ENCODE measurements at places on chromosomes 5 and 9.

GRCh38 chr5:77104813-77105212 lies 17.7 kb upstream of the ZBED3 start:
- no peak for DNase-seq

DNA sequence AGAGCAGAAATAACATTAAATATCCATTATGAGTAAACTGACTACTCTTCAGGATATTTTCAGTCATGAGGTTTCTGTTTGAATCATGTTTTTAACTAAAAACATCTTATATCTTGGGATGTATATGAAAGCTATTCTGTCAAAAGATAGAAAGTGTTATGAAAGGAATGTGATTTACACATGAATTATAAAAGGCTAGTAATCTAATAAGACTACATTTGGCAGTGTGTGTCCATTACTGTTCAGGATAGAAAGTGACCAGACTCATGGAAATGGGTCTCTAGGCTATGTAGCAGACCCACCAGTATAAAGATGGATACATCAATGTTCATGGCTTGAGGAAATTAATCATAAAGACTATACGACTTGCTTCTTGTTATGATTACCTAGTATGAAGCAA lies 1328.2 kb upstream of the NUDT12 start:
- DNase-seq: no peak

GRCh38 chr9:74803376-74804017 lies 84.2 kb downstream of the TRPM6 start:
- no peak for DNase-seq

DNA sequence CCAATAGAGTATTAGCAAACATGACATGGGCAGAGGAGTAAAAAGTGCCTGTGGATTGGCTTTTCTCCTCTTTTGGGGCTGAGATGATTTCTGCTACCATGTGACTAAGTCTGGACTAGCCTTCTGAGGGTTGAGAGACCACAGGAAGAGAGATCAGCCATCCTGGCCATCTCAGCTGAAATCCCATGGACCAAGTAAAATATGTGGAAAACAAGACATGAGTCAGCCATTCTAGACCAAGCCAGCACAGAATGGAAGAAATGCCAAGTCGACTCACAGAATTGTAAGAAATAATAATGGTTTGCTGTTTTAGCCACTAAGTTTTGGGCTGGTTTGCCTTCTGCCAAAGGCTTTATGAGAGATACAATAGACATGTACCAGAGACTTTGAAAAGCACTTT lies 377.8 kb downstream of the CHSY3 start:
- no peak for DNase-seq

- DNase-seq: no peak
Observed at GRCh38 chr5:177433658-177434217, 7.3 kb downstream of the GRK6 start.

DNA sequence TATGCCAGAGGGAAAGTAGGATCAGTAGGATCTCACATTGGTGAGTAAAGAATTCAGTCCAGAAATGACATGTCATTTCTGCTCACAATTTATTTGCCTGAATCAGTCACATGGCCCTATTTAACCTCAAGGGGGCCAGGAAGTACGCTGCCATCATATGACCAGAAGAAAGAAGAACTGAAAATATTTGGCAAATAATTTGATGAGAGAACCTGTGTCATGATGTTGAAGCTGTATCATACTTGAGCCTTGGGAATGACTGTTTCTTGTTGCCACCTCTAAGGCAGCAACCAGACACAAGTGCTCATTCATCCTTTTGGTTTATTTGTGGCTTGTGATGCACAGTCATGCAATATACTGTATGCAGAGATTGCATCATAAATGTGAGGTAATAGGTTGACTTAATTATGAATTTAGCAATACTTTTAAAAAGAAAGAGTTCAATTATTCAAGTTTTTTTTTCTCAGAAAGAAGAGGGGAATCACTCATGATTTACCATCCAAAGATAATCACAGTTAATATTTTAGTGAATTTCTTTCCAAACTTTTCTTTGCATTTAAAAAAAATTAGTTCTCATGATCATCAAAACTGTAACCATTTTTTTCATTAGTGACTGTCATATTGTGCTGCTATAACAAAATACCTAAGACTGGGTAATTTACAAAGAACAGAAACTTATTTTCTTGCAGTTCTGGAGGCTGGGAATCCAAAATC lies 8.2 kb upstream of the ZFYVE16 start:
- no peak for DNase-seq

DNA sequence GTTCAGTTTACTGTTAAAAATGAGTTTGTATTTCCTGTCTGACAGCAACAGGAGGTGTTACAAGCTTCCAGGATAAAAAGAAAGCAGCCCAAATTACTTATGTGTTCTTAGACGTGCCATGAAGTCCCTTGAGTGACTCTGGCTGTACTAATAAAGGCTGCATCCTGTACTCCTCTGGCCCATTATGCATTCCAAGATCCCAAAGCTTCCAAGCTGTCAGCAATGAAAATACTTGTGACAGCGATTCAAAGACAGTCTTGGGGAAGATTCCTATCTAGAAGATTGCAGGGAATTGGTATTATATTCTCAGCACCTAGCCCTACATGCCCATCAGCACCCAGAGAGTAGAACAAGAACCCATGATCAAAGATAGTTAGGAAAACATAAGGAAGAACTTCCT lies 281.6 kb upstream of the TRPC7 start:
- no peak for DNase-seq

DNA sequence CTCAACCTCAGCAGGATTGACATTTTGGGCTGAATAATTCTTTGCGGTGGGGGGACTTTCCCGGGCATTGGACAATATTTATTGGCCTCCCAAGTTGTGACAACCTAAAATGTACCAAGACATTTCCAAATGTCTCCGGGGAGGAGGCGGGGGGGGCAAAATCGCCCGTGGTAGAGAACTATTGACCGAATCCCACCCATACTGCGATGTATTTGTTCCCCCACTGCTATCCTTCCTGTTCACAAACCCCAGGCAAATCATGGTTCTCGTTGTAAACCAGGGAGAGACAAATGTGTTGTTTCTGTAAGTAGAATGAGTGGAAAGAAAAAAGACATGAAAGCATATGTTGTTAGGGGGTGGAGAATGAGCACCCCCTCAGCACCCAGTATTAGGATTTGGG lies 141.9 kb downstream of the PSAT1 start:
- DNase-seq: no peak

GRCh38 chr5:135689506-135689905 lies 110.7 kb upstream of the CXCL14 start:
- DNase-seq: no peak

DNA sequence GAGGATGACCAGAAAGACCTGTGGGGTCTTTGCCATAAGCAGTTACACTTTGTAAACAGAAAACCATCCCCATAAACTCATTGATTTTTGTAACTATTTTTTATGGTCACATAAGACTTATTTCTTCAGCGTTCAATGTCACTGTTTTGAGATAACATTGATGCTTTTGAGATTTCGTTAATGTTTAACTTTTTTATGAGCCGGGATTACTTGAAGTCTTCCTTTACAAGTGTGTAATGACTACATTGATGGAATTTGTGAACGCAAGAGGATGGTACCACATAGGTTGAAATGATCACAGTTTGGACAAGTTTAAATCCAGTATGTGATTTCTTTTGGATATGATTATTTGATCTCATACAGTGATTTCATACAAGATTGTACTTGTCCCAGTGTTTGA lies 1.8 kb downstream of the SLC12A2 start:
- no peak for DNase-seq

DNA sequence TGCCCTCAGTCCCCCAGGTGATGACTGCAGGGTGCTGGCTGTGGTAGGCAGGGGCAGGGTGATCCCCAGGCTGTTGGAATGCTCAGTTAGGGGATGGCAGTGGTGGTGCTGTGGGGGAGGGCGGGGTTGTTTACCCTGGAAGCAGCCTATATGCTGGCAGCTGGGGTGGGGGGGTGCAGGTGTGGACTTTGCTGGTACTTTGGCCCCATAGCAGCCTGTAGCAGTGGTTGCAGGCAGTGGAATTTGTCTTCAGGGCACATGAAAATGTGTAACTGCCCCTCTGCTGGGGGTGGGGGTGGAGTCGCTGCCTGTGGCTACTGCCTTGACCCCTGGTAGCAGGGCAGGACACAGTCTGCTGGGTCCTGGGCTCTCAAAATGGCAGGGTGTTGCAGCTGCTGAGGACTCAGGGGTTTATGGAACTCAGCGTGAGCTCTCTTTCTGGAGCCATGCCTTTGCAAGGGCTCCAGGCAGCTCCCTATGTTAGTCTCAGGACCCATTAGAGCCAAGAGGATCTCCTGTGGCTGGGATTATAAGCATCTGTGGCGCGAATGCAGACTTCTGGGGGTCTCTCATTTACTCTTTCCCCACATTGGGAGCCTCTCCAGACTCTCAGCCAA lies 65.0 kb downstream of the RMI1 start:
- no peak for DNase-seq

DNA sequence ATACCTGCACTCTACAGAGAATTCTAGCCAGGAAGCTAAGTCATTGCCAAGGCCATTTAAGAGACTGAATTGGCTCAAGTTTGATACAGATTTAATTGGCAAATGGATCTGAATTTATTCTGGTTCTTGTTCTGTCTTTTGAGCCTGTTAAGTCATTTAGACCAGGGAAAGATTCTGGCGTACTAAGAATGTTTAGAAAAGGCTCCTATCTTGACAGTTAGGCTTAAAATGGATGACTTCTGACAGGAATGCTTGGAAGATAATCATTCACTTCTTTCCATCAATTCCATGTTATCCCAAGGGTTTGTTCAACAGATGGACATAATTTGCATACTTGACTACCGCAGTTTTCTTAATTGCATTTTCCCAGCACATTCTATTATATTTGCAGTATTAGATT lies 376.6 kb downstream of the PTPRD start:
- no peak for DNase-seq

DNA sequence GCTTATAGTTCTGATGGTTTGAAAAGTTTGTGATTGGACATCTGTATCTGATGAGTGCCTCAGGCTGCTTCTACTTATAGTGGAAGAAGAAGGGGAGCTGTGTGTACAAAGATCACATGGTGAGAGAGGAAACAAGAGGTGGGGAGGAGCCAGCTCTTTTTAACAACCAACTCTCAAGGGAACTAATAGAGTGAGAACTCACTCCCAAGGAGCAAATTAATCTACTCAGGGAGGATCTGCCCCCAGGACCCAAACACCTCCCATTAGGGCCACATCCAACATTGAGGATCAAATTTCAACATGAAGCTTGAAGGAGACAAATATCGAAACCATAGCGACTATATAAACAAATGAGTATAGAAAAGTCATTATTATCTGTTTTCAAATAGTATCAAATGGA lies 64.7 kb upstream of the PRLR start:
- DNase-seq: no peak

DNA sequence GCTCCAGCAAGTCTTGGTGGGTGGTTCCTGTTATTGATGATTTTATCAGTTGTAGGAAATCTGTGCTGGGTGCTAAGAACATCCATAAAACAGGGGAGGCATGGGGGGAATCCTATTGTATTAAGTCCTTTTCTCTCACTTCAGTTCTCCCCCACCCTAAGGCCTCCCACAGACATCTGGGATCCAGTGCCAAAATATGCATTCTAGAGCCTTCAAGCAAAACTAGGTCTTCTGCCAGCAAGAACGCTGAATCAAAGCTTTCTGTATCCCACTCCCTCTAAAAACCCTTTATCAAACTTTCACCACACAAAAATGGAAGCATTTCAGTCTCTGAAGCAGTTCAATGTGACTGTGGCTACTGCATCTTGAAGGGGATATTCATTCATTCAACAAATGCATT lies 281.9 kb downstream of the GAS1 start:
- no peak for DNase-seq

DNA sequence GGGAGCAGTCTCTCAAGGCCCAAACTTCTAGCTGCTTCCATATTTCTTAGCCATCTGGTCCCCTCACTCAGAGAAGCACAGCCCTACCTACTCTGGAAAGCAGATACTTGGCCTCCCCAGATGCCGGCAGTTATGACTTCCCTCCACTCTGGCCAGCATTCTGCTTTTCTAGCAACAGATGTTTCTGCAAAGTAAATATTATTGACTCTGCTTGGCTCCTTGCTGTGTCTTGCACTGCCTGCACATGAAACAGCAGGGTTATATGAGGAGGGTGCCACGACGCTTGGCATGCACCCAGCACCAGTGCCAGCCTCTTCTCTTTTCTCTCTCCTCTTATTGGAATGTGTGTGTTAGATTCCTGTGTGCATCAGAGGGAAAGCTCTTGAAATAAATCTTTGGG lies 99.7 kb downstream of the ARHGAP26 start:
- no peak for DNase-seq

GRCh38 chr9:94157050-94157801 lies 73.0 kb downstream of the PTPDC1 start:
- peak; percentile 31 for DNase-seq

DNA sequence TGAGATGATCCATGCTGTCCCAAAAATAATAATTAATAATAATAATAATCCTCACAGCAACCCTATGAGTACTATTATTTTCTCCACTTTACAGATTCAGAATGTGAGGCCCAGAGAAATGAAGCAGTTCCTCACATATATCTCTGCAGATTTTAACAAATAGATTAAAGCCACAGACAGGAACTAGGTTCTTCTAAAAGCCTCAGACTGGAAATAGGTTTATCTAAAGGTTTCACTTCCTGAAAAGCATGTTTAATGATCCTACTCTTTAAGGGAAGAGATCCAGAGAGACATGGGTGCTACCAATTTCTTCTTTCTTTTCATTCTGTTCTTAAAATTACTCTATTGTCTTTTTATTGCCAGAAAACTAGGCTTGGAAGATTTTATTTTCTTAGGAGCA lies 1079.4 kb upstream of the COX7C start:
- no peak for DNase-seq

- no peak for DNase-seq
Observed at GRCh38 chr5:91182763-91183162, 200.4 kb downstream of the ARRDC3 start.

GRCh38 chr9:126016579-126017290 lies 269.6 kb downstream of the PBX3 start:
- DNase-seq: no peak

DNA sequence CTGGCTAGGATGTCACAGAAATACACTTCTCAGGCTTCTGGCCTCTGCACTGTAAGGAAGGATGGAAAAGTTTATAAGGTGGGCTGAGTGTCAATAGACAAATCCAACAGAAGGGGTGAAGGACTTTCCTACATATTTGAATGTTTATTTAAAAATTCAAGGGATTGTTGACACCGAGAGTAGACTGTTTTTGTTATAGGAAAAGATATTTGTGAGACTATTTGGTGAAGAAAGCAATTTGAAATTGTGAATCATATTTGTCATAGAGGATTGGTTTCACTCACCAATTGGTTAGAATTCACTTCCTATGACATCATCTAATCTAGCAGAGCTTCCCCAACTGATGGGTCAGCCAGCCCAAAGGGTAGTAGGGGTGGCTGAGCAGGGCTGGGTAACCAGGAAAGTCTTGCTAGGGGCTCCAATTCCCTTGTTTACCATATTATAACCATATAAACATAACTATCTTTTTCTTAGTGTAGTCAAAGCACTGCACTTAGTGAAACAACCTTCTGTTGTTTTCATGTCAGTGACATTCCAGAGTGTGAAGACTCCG lies 14.9 kb upstream of the MEGF10 start:
- DNase-seq: no peak

- peak; percentile 97 for DNase-seq
Observed at GRCh38 chr9:129487658-129488483, 133.0 kb downstream of the C9orf50 start.

Data from hypothalamus (tissue), 51 donors.